ENCODE measurements at places on chromosomes 12 and 14.

- DNase-seq: no peak
Observed at GRCh38 chr12:131872154-131873051, 22.0 kb upstream of the ULK1 start.

DNA sequence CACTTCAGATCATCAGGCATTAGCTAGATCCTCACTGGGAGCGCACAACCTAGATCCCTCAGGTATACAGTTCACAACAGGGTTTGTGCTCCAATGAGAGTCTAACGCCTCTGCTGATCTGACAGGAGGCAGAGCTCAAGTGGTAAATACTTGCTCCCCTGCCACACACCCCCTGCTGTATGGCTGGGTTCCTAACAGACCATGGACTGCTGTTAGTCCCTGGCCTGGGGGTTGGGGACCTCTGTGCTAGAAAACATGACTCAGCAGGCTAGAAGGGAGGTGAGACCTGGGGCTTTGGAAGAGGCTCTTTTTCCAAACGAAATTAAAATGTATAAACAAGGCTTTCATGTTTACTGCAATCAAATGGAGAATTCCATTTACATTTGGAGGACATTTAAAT lies 691.1 kb downstream of the FLRT2 start:
- no peak for DNase-seq

- DNase-seq: no peak
Observed at GRCh38 chr14:104351849-104352492, 213.6 kb downstream of the KIF26A start.

DNA sequence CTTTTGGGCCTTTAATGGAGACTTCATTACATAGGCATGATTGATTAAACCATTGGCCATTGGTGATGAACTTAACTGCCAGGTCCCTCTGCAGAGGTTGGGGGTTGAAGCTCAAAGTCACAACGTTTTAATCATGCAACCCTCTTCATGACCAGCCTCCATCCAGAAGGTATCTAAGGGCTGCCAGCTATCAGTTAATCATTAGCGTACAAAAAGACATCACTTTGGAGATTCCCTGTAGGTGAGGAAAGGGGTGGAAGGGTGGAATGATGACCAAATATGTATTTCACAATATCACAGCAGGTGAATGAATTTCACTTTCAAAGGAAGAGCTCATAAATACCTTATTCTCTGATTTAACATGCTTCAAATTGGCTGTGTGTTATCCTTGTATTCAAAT lies 92.0 kb downstream of the MIPOL1 start:
- DNase-seq: no peak

- no peak for DNase-seq
Observed at GRCh38 chr12:16407346-16407745, 59.9 kb downstream of the MGST1 start.

GRCh38 chr14:99792210-99792535 lies 1.0 kb upstream of the EML1 start:
- no peak for DNase-seq

GRCh38 chr12:112354399-112354798 lies 27.8 kb downstream of the HECTD4 start:
- no peak for DNase-seq

DNA sequence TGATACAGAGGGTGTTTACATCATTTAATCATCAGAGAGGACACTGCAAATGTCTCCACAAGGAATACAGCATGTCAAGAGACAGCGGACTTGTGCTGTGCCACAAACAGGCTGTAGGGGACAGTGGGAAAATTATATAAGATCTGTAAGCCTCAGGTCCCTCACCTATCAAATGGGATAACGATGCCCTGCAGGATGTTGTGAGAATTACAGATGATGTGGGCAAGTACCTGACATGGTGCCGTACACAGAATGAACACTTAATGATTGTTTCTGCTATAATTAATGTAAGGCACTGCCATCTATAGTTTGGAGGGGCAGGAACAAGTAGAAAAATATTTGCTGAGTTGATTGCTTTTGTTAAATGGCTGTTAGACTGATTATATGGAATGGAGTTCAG lies 81.9 kb upstream of the GTF2A1 start:
- DNase-seq: no peak

DNA sequence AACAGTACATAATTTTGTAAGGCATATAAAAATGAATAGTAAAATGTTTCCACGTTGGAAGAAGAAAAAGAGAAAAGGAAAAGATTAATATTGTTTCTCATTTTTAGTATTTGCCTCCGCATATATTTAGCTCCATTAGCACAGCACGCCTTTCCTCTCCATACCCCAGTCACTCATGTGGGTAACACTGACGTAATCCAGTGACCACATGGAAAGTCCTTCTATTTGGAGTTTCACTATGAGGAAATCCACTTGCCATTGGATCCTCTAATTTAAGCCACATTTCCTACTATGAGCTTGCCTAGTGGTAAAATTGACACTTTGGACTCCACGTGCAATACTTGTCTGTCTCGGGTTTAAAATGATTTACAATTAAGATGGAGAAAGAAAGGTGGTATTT lies 5.7 kb upstream of the SLCO1A2 start:
- DNase-seq: no peak

GRCh38 chr12:89706986-89707702 lies 1.5 kb downstream of the ATP2B1 start:
- DNase-seq: no peak

All from stimulated activated CD8-positive, alpha-beta memory T cell treated with anti-CD3 and anti-CD28 coated beads, Interleukin-4, amount 100 ng/mL, for 1 hour (primary cell).